Activated T-cell treated with anti-CD3 and anti-CD28 coated beads, Interleukin-2, amount 50 U/mL, for 1 hour (primary cell): ENCODE measurements at places on chromosomes 13 and 19.

DNA sequence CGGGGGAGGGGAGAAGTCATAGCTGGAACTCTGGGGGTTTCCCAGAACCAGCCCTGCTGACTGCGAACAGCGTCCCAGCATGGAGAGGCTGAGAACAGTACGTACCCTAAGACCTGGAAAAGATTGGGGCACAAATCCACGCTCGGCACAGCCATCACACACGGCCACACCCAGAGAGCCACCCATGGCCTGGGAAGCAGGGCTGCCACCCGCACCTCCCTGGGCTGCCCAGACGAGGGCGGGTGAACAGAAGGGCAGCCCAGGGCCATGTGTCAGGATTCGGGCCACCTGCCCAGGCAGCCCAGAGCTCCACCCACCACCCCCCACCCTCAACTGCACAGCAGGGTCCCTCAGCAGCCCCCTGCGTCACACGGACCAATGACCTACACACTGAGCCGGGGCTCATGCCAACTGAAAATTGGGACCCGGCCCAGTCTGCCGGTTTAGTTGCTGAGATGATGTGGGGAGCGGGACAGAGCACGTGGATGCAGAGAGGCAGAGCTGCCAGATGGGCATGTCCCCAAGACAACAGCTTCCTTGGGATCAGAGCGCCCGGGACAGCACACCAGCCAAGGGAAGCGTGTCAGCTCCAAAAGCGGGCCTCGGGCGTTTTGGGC is 8.5 kb downstream of the UBXN6 start:
- DNase-seq = no peak

DNA sequence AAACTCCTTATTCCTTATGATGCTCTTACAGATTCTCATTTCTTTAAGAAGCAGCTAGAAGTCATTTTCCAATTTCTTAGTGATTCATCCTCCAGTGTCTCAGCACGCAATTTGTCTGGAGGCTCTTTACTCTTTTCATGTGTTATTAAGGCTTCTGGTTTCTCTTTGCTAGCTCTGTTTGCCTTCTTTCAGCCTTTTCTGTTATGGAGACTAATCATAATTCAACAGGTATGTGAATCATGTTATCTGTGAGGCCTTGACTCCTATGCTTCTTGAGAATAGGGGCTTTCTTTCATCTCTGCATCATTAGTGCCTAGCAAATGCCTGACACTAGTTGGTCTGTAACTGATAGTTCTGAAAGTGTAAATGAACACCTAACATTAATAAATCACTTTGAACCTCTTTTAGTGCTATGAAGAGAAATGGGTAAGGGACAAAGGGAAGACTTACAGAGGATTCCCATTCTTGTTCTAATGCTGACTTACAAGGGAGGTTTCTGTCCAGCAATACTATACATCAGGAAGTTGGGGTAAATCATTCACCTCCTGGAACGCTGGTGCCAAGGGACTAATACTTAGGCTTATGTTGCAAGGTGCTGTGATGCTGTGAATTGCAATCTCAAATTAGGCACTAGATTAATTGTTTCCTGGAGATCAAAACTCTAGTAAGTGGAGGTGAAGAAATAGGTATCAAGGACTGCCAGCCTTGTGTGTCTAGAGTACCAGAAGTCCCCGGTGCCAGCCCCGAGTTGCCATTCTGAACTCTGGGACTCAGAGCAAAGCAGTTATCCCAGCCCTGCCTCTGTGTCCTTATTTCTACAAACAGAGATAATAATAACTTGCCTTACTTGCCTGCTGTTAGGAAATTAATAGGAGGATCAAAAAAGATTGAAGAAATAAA is 265.6 kb downstream of the DCLK1 start:
- no peak for DNase-seq

GRCh38 chr19:50833117-50833801 is at the start of gene KLK15:
TSS of gene KLK15 (minus strand) at chr19:50833574. CDS start at chr19:50831492, 2,082 bp downstream.
- DNase-seq = no peak

- no peak for DNase-seq
Measured at GRCh38 chr13:39943711-39944110, 288.2 kb downstream of the COG6 start.

GRCh38 chr13:51317262-51317661 is 22.2 kb upstream of the SERPINE3 start:
- DNase-seq = no peak

DNA sequence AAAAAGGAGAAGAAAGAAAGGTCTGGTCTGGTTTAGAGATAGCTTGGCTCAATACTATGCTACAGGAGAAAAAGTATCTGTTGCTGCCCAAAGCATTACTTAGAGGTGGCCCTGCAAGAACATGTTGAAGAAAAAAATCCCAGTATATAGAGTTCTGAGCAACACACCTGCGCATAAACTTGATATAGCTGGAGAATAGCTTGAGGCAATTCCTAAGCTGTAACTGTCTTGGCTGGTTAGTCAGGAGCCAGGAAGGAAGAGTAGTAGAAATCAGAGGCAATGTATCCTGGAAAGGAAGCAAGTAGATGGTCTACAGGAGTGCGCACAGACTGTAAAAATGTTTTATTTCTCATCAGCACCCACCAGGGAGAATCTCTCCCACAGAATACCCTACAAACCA is 209.7 kb downstream of the SLITRK1 start:
- DNase-seq = no peak
